ENCODE measurements at places on chromosomes 2 and 18.

- no peak for DNase-seq
These were observed 211.4 kb downstream of the TTC32 start for GRCh38 chr2:19690429-19690828.

DNA sequence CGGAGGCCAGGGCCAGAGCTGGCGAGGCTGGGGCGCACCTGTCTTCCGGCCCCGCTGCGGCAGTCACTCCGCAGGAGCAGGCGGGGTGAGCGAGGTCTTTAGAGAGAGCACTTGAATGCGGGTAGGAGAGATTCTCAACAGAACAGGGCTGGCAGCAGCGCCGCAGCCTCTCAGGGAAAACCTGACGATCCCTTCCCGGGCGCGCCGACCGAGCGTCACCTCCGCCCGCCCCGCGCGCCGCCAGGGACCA lies 526 bp downstream of the PRKRA start:
- peak; percentile 85 for DNase-seq

GRCh38 chr2:237886685-237887481 lies 27.5 kb downstream of the RAMP1 start:
- DNase-seq, result no peak

- DNase-seq, result no peak
These were observed 17.9 kb upstream of the VPS4B start for GRCh38 chr18:63440219-63440618.

GRCh38 chr2:202377207-202377761 lies 1.2 kb downstream of the BMPR2 start:
- DNase-seq, result peak; percentile 38

DNA sequence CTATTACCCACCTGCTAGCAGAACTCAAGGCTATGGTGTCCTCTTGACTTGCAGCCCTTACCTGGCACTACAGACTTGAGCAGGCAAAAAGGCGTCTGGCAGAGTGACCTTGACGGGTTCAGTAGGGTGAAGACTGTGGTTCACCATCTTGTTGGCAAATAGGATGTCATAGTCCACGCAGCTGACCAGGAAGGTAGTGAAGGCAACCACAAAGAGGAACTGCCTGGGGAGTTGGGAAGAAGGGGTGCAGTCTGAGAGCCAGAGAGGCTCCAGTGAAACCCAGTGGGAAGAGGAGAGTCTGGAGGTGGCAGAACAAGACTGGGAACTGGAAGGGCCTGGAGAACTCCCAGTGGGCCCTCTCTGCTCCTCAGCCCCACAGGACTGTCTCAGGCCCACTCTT lies 4.1 kb downstream of the ATG9A start:
- no peak for DNase-seq

DNA sequence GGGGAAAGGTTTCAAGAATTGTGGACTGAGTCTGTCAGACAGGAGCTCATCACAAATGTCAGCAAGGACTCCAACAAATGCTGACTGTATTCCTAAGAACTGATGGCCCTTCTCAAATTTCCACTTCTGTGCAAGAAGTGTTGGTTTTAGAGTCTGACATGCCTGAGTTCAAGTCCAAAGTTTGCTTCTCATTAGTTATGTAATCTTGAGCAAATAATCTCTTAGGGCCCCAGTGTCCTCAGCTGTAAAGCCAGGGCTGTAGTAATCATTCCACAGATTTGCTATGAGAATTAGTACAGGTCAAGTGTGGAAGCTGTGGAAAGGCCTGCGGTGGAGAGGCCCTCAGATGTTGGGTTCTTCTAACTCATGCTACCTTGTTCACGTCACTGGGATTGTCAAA lies 23.9 kb downstream of the MEP1B start:
- no peak for DNase-seq

DNA sequence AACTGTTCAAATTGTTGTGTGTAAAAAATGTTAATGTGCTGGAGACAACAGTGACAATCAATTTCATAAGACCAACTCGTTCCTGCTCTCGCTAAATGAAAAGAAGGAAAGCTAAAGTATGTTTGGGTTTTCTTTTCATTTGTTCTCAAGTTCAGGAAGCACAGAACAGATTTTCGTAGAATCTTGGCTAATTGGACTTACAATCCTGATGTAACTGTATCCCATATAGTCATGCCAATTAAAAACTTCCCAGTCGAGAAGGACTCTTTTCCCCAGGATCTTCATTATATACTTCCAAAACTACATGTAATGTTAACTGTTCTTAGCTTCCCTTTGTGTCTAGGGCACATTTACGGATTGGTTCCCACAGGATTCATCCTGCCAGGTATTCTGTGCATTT lies 135.4 kb upstream of the ITGB6 start:
- no peak for DNase-seq

DNA sequence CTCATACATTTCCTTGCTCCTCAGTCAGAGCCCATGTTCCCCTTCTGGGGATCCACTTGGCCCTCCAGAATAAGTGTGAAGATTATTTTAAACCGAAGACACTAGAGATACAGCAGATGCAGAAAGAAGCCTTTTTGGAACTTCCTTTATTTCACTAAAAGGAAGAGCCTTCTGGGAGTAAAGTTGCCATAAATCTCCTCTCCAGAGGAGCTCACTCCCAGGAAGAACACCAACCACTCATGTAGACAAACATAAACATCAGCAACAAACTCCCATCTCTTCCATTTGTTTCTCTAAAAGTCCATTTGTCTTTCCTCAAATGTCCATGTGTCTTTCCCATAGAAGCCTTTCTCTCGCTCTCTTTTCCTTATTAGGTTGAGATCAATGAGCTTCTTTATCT lies 62.4 kb upstream of the MSH6 start:
- DNase-seq, result no peak

GRCh38 chr2:56693501-56693900 lies 509.7 kb downstream of the CCDC85A start:
- DNase-seq, result no peak

GRCh38 chr2:1446301-1446700 lies 33.0 kb downstream of the TPO start:
- no peak for DNase-seq

DNA sequence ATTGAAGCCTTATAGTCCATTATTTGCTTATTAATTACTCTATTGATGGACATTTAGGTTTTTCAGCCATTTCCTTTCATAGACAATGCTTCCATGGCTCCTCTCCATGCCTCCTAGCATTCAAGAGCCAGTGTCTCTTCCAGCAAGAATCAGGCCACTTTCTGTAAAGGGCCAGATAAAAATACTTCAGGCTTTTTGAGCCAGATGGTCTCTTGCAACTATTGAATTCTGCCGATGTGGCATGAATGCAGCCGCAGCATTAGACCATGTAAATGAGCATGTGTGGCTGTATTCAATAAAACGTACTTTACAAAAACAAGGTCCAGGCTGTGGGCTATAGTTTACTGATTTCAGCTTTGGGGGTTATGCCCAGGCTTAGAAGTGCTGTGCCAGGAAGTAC lies 38.5 kb downstream of the TRAF3IP1 start:
- DNase-seq, result no peak

All from GM12865 (cell line).